ENCODE measurements at places on chromosomes 1 and 21.

- DNase-seq, result no peak
Measured at GRCh38 chr1:182389619-182390047, 2.0 kb downstream of the GLUL start.

GRCh38 chr1:231919239-231919885, 292.8 kb downstream of the DISC1 start:
- no peak for DNase-seq

GRCh38 chr1:239178961-239179360, 207.4 kb upstream of the CHRM3 start:
- DNase-seq, result no peak

DNA sequence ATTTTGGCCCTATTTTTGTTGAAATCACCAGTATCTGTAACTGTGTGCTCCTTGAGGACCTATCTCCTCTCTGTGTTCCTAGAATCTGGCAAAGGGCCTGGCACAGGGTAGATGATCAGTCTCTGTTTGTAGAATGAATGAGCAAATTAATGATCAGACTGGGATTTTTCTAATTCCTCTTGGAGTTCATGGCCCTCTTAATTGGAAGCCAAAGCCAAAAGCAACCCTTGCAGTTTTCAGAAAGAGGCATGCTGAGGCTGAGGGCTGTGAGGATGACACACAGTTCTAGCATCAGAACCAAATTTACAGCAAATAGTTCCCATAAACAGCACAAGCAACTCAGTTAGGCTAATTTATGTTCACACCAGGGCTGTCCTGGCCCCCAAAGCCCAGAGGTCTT, 111.1 kb upstream of the BEND5 start:
- DNase-seq, result no peak

GRCh38 chr1:43194509-43194908, 22.4 kb downstream of the CFAP57 start:
- DNase-seq, result no peak

- no peak for DNase-seq
Measured at GRCh38 chr1:18357622-18358230, 123.0 kb upstream of the KLHDC7A start.

DNA sequence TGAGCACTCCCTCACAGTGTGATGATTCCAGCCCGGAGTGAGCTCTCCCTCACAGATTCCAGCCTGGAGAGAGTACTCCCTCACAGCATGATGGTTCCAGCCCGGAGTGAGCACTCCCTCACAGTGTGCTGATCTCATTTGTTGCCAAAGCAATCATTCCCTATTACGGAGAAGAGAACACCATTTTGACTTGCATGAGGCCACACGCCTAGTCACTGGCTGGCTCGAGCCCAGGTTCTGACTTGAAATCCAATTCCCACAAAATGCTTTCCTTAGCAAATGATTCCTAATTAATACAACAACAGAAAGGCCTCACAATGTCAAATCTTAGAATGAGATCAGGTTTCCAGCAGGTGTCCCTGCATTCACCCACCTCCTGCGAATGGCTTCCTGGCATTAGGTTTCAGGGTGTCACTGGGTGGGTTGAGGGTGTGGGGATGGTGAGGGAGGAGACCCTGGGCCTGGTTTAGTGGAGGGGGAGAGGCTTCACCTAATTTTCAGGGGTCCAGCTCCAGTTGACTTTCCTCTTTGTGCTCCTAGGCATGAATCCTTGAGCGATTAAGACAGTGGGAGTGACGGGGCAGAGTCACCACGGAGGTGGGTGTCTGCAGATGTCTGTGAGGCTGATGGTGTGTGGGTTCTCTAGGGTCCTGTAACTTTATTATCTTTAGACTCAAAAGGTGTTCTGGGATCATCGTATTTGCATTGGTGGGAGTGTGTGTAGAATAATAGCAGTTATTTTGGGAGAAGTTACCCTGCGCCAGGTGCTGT, 158.5 kb downstream of the KCNJ6 start:
- DNase-seq, result no peak

DNA sequence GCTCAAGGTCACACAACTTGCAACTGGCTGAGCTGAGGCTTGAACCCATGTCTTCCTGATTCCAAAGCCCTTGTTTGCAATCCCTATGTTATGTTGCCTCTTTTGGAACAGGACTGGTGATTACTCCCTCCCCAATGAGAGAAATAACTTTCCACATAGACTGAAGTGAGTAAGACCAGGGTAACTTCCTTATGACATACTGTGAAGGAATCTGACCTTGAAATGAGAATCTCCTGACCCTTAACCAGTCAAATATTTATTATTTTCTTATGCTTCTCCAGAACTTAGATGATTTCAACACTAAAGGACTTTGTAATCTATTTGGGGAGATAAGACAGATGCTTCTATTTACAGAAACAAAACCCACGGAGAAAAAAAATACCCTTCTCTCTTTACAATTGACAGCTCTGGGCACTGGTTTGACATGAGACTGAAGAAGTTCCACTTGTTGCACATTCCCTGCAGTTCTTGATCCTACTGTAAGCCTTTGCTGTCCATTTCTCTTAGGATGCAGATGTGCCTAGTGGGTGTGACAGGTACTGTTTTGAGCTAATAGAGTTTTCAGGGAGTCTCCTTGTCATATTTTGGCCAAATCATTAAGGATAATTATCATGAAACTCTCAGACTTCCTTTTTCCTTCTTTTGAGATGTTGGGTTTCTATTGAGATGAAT, 3.9 kb upstream of the RPTN start:
- DNase-seq, result no peak

DNA sequence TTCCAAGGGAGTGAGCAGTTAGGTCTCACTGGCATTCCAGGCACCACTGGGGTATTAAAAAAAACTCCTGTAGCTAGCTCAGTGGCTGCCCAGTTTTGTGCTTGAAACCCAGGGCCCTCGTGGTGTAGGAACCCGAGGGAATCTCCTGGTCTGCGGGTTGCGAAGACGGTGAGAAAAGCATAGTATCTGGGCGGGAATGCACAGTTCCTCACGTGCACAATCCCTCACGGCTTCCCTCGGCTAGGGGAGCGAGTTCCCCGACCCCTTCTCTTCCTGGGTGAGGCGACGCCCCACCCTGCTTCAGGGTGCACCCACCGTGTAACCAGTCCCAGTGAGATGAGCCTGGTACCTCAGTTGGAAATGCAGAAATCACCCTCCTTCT, 50.5 kb upstream of the PGBD5 start:
- DNase-seq, result no peak

DNA sequence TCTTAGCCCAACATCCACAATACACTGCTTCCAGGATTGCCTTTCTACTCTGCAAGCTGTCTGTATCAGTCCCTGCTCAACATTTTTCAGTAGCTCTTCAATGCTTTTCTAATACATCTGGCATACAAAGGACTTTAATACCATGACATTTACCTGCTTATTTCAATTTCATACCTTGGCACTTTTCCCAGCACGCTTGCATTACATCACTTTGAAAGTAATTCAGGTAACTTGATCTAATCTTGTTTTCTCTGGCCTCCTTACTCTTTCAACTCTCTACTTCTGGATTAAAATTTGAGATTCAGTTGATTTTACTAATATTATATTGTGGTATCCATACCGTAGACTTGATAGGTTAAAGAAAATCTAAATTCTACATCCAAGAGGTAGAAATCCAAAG, 103.0 kb downstream of the PTGS2 start:
- DNase-seq, result no peak

- DNase-seq, result no peak
Measured at GRCh38 chr21:40901691-40902090, 54.7 kb upstream of the DSCAM start.
